KBM-7 (cell line): ENCODE measurements at places on chromosomes 1 and 21.
A peak's percentile ranks its signal among the peaks of the same experiment; 100 is the strongest.

- DNase-seq, result no peak
These were observed 561.2 kb downstream of the KIF26B start for GRCh38 chr1:245715970-245716369.

- no peak for DNase-seq
These were observed 54.3 kb upstream of the TRAPPC10 start for GRCh38 chr21:43957611-43958362.

GRCh38 chr1:212315907-212316306 lies 30.7 kb downstream of the PPP2R5A start:
- peak; percentile 46 for DNase-seq

- no peak for DNase-seq
These were observed 560 bp downstream of the PADI2 start for GRCh38 chr1:17118706-17119075.

DNA sequence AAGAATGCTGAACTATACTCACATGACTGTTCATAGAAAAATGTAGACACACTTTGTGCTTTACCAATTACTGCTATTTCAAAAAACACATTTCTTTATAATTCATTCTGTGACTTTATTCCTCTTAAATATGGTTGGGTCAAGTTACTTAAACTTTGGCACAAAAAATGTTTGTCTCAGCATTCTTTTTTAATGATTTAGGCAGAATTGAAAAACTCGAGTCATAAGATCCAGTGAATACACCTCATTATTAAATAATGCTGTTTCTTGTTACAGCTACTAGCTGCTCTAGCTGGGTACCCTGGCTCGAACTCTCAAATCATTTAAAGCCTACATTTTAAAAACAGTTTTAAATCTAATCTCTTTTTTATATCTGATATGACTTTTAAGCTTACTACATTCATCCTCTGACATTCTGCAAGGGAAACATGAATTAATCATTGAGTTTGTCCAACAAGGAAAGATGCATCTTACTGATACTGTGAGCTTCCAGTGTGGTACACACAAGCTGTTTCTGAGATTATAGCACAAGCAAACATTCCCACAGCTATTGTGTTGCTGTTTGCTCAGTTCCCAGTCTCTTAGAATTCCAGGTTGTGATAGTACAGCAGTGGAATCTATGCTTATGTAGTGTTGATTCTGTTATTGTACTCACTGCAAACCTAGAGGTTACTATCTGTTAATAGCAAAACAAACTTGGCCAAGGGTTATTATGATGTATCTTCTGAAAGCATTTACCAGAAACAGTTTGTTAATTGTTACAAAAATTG lies 746.5 kb downstream of the USP25 start:
- no peak for DNase-seq

DNA sequence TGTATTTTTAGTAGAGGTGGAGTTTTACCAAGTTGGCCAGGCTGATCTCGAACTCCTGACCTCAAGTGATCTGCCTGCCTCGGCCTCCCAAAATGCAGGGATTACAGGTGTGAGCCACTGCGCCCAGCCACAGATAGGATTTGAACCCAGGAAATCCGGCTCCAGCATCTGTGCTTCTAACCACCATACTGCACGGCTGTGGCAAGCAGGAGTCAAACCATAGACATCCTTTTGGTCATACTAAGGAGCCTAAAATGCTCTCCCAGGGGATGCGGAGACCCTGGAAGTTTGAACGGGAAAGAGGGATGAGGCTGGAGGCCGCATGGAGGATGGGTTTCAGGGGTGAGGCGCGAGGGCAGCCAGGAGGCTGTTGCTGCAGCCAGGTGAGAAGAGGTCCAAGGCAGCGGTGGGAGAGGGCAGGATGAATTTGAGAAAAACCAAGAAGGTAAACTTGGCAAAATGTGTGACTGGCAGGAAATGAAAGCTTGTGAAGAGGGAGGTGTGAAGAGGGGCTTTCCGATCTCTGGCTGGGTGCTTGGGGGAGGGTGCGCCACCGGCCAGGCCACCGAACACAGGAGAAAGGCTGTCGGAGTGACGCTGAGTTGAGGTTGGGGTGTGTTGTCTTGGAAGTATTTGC lies 24.0 kb upstream of the CDK18 start:
- no peak for DNase-seq

DNA sequence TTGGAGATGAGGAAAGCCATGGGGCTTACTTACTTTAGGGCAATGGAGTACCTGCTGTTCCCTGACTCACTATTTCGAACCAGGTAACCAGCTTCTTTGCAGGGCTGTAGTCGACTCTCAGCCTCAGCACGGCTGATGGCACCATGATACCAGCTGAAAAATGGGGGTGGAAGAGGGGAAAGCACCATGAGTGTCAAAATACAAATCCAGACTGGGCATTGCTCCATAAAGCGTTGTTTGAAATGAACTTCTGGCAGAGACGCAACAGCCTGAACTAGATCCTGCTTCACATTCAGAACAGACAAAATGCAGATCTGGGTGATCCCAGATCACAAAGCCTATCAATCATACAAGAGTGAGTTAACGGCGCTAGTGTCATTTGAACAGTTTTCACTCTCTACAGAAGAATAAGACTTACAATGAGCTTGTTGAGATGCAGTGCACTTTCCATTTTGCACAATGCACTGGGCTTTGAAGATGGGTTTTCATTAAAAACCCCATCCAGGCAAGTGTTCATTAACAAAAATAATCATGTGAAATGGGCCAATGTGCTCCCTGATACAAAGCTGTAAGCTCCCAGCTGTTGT lies 16.0 kb upstream of the TDRD10 start:
- no peak for DNase-seq

DNA sequence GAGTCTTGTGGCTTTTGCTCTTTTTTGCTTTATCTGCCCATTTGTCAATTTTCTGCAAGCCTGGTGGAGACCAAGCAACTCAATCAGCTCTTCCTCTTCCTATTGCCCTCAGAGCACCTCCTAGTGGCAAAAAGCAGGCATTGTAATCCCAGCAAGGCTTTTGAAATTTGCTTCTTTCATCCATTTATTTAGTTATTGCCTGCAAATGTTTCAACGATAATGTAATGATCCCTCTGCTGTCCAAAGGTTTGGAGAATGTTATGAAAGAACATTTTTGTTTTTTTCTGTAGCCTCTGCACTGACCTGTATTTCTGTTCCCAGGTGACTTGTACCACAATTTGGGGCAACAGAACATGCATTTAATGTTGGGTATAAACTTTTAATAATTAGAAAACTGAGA lies 127.8 kb downstream of the GABPA start:
- peak; percentile 63 for DNase-seq

DNA sequence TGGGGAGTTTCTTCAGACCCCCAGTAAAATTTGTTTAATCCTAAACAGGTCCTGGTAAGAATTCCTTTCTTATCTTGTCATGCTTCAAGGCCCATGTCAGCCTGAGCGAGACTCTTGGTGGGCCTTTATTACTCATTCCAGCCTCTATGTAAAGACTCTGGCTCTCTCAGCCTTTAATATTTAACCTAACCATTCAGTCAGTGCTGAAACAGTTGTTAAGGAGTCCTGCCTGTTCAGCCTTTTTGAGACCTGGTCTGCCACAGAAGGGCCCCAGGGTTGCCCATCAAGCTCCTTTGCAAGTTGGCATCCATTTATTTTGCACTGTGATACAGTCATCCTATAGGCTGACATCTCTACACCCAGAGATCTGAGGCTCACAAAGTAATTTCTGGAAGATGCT lies 107.7 kb upstream of the VANGL1 start:
- no peak for DNase-seq

- peak; percentile 68 for DNase-seq
These were observed 28.9 kb downstream of the OBSCN start for GRCh38 chr1:228236744-228237143.
